ENCODE measurements at places on chromosomes 5 and 9. TPM values are rescaled to one million over a fixed set of nuclear protein-coding genes. Genes with fewer than 3 reads are reported as not detected.

DNA sequence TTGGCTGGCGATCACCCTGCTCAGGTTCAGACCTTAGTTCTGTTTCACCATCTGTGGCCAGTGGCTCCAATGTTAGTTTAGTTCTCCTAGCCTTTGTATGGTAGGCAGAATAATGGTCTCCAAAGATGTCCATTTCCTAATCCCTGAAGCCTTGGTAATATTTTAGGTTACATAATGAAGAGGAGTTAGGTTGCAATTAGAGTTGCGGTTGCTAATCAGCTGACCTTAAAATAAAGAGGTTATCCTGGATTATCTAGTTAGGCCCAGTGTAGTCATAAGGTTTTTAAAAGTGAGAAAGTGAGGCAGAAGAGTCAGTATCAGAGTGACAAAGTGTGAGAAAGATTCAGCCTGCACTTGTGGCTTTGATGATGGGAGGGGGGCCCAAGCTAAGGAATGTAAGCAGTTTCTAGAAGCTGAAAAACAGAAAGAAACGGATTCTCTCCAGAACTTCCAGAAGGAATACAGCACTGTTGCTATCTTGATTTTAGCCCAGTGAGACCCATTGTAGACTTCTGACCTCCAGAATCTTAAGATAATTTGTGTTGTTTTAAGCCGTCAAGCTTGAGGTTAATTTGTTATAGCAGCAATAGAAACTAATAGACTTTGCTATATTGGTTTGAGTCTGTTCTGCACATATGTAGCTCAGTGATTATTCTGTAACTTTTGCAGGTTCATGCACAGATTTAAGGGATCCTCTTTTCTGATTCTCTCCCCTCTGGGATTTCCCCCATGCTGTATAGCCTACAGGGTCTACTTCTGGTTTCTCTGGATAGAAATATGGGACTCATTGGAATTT is 21.6 kb downstream of the LNPEP start:
- H3K4me1 ChIP-seq, result peaks cover 74% of the 10 kb centered on the region
- H3K27me3 ChIP-seq, result no peaks in the 10 kb centered on the region
- peak; percentile 73 for DNase-seq
- H3K36me3 ChIP-seq, result peaks cover 14% of the 10 kb centered on the region
- H3K4me3 ChIP-seq, result peak overlapping the region; percentile 51

GRCh38 chr9:78213712-78214111 is 22.2 kb upstream of the CEP78 start:
- no peaks in the 10 kb centered on the region for H3K36me3 ChIP-seq
- H3K27me3 ChIP-seq, result no peaks in the 10 kb centered on the region
- no peak overlapping the region for H3K27ac ChIP-seq
- H3K4me1 ChIP-seq, result peaks cover 37% of the 10 kb centered on the region

- H3K27ac ChIP-seq, result no peak overlapping the region
- DNase-seq, result no peak
- no peak overlapping the region for H3K4me3 ChIP-seq
- H3K27me3 ChIP-seq, result no peaks in the 10 kb centered on the region
Observed at GRCh38 chr9:129850821-129851550, 15.7 kb downstream of the USP20 start.

DNA sequence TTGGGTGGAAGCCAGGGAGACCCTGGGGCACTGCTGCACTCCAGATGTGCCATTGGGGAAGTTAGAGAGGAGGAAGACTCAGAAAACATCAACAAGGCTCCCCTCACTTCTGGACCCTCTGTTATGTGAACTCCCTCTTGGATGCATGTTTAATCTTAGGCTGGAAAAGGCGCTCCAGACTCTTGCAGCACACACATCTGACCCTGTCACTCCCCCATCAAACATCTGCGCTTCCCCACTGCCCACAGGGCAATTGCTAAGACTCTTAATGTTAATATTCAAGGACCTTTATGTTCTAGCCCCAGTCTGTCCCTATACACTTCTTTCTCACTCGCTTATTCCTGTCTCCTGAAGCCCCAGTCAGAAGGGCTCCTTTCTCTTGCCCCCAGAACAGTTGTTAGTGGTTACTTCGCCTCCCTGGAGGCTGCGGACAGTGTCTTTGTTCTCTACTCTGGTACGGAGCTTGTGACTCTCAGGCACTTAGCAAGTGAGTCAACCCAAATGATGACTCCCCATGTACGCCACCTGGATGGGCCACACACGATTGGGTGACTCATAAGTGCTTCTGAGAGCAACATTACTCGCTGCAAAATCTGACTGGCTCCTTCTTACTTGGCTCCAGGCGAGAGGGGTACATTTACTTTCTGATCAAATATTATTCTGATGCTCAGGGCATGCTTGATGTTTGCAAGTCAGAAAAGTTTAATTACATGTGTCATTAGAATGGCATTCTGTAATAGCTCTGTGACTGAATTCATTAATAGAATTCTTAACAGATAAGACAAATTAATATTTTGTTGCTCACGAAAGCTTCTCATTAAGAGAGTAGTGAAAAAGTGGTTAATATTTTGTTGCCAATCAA is 193.6 kb downstream of the HSPA4 start:
- H3K27ac ChIP-seq, result no peak overlapping the region
- no peaks in the 10 kb centered on the region for H3K36me3 ChIP-seq
- DNase-seq, result peak; percentile 80
- H3K4me1 ChIP-seq, result peaks cover 24% of the 10 kb centered on the region

ALG2 gene
- 22.8 TPM for total RNA-seq

CLK4 gene
- total RNA-seq, result 22.6 TPM

Measured in activated CD4-positive, alpha-beta T cell treated with anti-CD3 and anti-CD28 coated beads for 36 hours (primary cell).